Ovary (tissue), 10 donors: ENCODE measurements at places on chromosomes 3 and 15.

- no peak overlapping the region for H3K27ac ChIP-seq
- H3K27me3 ChIP-seq = no peaks in the 10 kb centered on the region
- no peak for DNase-seq
- no peaks in the 10 kb centered on the region for H3K4me1 ChIP-seq
Measured at GRCh38 chr15:100141311-100142001, 200.3 kb downstream of the ADAMTS17 start.

- no peaks in the 10 kb centered on the region for H3K36me3 ChIP-seq
- no peaks in the 10 kb centered on the region for H3K4me1 ChIP-seq
- H3K27ac ChIP-seq = no peak overlapping the region
- no peak for DNase-seq
- H3K4me3 ChIP-seq = no peak overlapping the region
Measured at GRCh38 chr15:87167055-87167454, 1087.4 kb downstream of the AGBL1 start.

DNA sequence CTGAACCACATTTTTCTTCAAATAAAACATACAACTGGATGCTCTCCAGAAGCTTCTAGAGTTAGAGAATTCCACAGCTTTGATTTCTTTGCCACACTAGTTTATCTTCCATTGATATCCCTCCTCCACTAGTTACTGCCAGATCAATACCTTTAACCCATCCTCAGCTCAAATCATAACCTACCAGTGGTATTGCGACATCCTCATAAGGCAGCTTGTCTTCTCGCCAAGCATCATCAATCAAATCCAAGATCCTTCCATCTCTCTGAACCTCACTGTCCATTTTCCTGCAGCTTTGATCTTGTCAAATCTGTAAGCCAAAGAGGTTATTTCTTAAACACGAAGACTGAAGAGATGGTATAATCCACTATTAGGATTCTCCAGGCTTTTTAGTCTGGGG is 3.2 kb downstream of the ANAPC13 start:
- no peaks in the 10 kb centered on the region for H3K36me3 ChIP-seq
- no peak overlapping the region for H3K27ac ChIP-seq
- H3K4me3 ChIP-seq = no peak overlapping the region
- DNase-seq = no peak

- no peaks in the 10 kb centered on the region for H3K27me3 ChIP-seq
- no peaks in the 10 kb centered on the region for H3K36me3 ChIP-seq
- no peak for DNase-seq
- H3K4me3 ChIP-seq = no peak overlapping the region
Measured at GRCh38 chr3:37729119-37729518, 132.6 kb upstream of the CTDSPL start.

DNA sequence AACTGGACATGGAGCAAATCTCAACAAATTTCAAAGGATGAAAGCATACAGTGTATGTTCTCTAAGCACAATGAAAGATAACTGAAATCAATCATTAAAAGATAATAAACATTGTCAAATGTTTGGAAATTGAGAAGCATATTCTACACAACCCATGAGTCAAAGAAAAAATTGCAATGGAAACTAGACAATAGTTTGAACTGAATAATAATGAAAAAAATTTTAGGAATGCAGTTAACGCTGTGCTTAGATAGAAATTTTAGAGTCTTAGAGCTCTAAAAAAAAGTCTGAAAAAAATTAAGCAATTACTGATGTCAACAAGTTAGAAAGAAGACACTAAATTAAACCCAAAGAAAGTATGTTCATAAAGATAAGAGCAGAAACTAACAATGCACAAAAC is 15.5 kb downstream of the RABL3 start:
- no peak for DNase-seq
- no peaks in the 10 kb centered on the region for H3K27me3 ChIP-seq
- no peaks in the 10 kb centered on the region for H3K36me3 ChIP-seq
- H3K4me1 ChIP-seq = no peaks in the 10 kb centered on the region

- DNase-seq = no peak
- no peaks in the 10 kb centered on the region for H3K36me3 ChIP-seq
- no peaks in the 10 kb centered on the region for H3K4me1 ChIP-seq
- no peak overlapping the region for H3K4me3 ChIP-seq
Measured at GRCh38 chr15:48003441-48003840, 117.3 kb upstream of the SLC24A5 start.

- H3K4me3 ChIP-seq = no peak overlapping the region
- no peak for DNase-seq
- no peaks in the 10 kb centered on the region for H3K27me3 ChIP-seq
- no peak overlapping the region for H3K27ac ChIP-seq
- no peaks in the 10 kb centered on the region for H3K36me3 ChIP-seq
Measured at GRCh38 chr3:143040261-143040879, 39.0 kb downstream of the U2SURP start.

GRCh38 chr3:143644370-143645089 is 203.7 kb downstream of the SLC9A9 start:
- H3K36me3 ChIP-seq = no peaks in the 10 kb centered on the region
- no peak for DNase-seq
- H3K27ac ChIP-seq = no peak overlapping the region

DNA sequence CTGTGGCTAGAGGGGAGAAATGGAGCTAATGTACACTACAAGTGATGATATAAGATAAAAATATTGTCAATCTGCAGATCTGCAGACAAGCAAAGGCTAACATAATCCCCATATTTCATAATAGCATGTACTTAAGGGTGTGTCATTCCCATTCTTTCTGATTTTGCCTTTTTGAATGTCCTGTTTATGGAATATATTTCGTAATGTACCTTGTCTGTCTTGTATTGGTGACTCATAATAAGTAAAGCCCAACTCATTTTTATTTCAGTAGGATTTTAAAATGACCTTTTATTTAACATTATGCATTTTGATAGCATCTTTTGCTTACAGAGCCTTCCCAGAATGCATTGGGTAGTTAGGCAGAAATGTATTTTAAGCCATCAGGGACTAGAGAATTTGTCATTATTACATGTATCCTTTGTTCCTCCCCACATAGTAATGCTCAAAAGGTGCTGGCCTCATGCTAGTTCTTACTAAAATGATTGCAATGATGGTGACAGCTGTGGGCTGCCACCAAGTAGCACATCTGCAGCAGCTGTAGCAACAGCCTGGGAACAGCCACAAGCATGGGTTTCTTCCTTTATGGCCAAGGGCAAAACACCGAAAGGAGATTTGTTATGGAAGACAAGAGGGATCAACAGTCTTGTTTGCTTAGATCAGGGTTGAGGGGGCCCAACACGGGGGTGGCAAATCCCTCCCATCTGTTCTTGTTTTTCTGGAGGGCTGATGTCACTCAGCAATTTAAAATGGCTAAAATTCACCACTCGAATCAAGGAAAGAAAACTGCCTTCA is 188.5 kb downstream of the CADPS start:
- no peaks in the 10 kb centered on the region for H3K36me3 ChIP-seq
- no peak overlapping the region for H3K27ac ChIP-seq
- no peak for DNase-seq
- H3K4me1 ChIP-seq = no peaks in the 10 kb centered on the region

GRCh38 chr3:65060904-65061303 is 373.1 kb upstream of the ADAMTS9 start:
- H3K4me3 ChIP-seq = no peak overlapping the region
- H3K27ac ChIP-seq = no peak overlapping the region
- H3K36me3 ChIP-seq = no peaks in the 10 kb centered on the region
- no peak for DNase-seq

GRCh38 chr15:38050529-38051448 is 116.3 kb downstream of the TMCO5A start:
- no peaks in the 10 kb centered on the region for H3K4me1 ChIP-seq
- H3K36me3 ChIP-seq = no peaks in the 10 kb centered on the region
- no peaks in the 10 kb centered on the region for H3K27me3 ChIP-seq

DNA sequence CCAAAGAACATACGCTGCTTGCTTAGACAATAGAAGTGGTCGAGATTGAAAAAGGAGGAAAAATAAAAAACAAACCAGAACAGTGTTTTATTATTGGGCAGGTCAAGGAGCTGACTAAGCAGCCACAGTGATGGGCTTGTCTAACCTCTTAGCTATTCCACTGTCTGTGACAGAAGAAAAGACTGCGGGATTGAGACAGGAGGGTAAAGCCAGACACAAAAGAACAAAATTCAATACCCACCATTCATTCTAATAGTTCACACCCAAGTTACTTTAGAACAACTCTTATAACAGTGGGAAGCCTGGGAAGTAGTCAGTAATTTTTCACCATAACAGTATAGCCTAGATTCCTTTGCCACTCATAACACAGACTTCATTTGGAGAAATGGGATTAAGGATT is 435.4 kb downstream of the MFSD1 start:
- no peaks in the 10 kb centered on the region for H3K27me3 ChIP-seq
- DNase-seq = no peak
- no peak overlapping the region for H3K4me3 ChIP-seq

GRCh38 chr3:53604232-53604631 is 109.8 kb downstream of the CACNA1D start:
- no peaks in the 10 kb centered on the region for H3K4me1 ChIP-seq
- no peaks in the 10 kb centered on the region for H3K36me3 ChIP-seq
- no peak overlapping the region for H3K4me3 ChIP-seq
- H3K27ac ChIP-seq = no peak overlapping the region
- H3K27me3 ChIP-seq = no peaks in the 10 kb centered on the region
- DNase-seq = no peak

- H3K4me1 ChIP-seq = peaks cover 31% of the 10 kb centered on the region
- no peaks in the 10 kb centered on the region for H3K36me3 ChIP-seq
- DNase-seq = peak; percentile 93
- no peaks in the 10 kb centered on the region for H3K27me3 ChIP-seq
- H3K27ac ChIP-seq = peak overlapping the region; percentile 73
- H3K4me3 ChIP-seq = no peak overlapping the region
Measured at GRCh38 chr3:46866720-46867549, 3.7 kb upstream of the MYL3 start.

DNA sequence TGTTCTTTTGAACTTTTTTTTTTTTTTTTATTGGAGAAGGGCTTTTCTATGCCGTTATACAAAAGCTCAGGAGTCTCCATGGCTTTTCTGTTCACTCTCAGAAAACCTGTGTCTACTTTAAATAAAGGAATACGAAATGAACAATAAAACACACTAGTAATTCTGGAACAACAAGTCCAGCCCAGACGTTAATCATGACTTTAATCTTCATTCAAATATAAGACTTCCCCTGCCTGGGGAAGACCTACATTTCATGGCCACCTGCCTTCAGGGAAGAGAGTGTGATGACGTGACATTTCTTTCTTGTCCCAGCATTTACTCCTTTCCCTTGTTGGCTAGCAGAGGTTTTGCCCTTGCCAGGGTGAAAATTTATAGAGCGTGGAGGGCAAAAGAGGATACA is 564.5 kb downstream of the PDCD6IP start:
- no peak overlapping the region for H3K4me3 ChIP-seq
- no peaks in the 10 kb centered on the region for H3K4me1 ChIP-seq
- no peak overlapping the region for H3K27ac ChIP-seq
- DNase-seq = no peak
- H3K36me3 ChIP-seq = no peaks in the 10 kb centered on the region

DNA sequence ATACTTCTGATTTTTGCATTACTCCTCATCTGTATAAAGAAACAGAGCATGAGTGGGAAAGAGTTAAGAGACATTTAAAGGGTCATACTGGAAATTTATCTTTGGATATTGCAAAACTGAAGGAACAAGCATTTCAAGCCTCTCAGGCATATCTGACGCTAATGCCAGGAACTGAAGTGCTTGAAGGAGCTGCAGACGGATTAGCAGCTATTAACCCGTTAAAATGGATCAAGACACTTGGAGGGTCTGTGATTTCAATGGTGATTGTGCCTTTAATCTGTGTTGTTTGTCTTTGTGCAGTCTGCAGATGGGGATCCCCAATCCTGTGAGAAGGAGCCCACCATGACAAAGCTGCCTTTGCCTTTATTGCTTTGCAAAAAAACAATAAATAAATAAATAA is 202.5 kb upstream of the UBE3A start:
- no peak for DNase-seq
- H3K27me3 ChIP-seq = no peaks in the 10 kb centered on the region
- H3K4me3 ChIP-seq = no peak overlapping the region
- H3K4me1 ChIP-seq = no peaks in the 10 kb centered on the region
- H3K27ac ChIP-seq = no peak overlapping the region

DNA sequence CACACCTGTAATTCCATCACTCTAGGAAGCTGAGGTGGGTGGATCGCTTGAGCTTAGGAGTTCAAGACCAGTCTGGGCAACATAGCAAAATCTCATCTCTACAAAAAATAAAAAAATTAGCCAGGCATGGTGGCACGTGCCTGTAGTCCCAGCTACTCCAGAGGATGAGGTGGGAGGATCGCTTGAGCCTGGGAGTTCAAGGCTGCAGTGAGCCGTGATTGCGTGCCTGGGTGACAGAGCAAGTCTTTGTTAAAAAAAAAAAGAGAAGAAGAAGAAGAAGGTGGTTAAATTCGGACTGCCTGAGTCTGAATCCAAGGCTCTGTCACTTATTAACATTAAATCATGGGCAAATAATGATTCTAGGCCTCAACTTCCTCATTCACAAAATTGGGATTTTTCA is 51.0 kb downstream of the EOMES start:
- H3K27me3 ChIP-seq = no peaks in the 10 kb centered on the region
- H3K4me3 ChIP-seq = no peak overlapping the region
- no peak overlapping the region for H3K27ac ChIP-seq
- H3K36me3 ChIP-seq = no peaks in the 10 kb centered on the region
- peaks cover 4% of the 10 kb centered on the region for H3K4me1 ChIP-seq

- no peaks in the 10 kb centered on the region for H3K27me3 ChIP-seq
- no peak overlapping the region for H3K4me3 ChIP-seq
- no peak overlapping the region for H3K27ac ChIP-seq
- no peaks in the 10 kb centered on the region for H3K4me1 ChIP-seq
- no peak for DNase-seq
Measured at GRCh38 chr15:65940618-65940909, 71.3 kb downstream of the RAB11A start.

GRCh38 chr15:81161851-81162250 is 27.8 kb downstream of the CFAP161 start:
- H3K27ac ChIP-seq = no peak overlapping the region
- DNase-seq = no peak
- H3K27me3 ChIP-seq = no peaks in the 10 kb centered on the region
- H3K4me3 ChIP-seq = no peak overlapping the region

DNA sequence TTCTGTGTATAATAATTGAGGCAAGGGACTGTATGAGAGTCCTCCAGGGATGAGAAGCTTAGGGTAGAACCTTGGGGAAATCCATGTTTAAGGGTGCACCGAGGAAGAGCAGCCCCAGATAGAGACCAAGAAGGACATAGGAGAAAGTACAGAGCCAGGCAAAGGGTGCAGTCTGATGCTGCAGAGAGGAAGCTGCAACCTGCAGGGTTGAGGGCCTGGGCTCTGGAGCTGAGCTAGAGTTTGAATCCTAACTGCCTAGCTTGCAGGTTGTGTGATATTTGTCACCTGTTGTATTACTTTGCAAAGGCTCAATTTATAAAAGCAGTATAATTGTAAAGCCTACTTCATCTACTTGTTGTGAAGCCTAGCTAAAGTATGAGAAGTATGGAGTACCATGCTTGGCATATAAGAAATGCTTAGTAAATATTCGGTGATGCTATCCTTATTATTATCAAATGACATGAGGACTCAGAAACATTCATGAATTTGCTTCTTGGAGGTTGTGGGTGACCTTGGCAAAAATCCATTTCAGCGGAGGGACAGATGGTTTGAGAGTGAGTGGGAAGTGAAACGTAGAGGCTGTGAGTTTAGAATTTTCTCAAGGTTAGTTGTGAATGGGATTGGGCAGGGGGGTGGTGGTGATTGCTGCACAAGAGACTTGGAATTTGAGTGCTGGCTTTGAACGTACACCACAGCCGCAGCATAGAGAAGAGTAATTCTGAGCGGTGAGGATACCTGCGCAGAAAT is 43.8 kb downstream of the PLCL2 start:
- H3K4me3 ChIP-seq = no peak overlapping the region
- no peak overlapping the region for H3K27ac ChIP-seq
- H3K36me3 ChIP-seq = no peaks in the 10 kb centered on the region
